ENCODE measurements at places on chromosomes 3 and 15. TPM values are rescaled to one million over a fixed set of nuclear protein-coding genes. Genes with fewer than 3 reads are reported as not detected.
A peak's percentile ranks its signal among the peaks of the same experiment; 100 is the strongest.

AP4E1 gene
- 13.2 TPM for total RNA-seq

KBTBD13 gene
- not detected for total RNA-seq

GRCh38 chr3:139670196-139670595 is 7.6 kb downstream of the NMNAT3 start:
- H3K36me3 ChIP-seq, result no peaks in the 10 kb centered on the region
- no peak for DNase-seq
- H3K4me3 ChIP-seq, result no peak overlapping the region

- H3K4me1 ChIP-seq, result no peaks in the 10 kb centered on the region
- DNase-seq, result no peak
- H3K4me3 ChIP-seq, result no peak overlapping the region
- no peak overlapping the region for H3K27ac ChIP-seq
- no peaks in the 10 kb centered on the region for H3K36me3 ChIP-seq
Measured at GRCh38 chr3:50435371-50436113, 67.9 kb downstream of the CACNA2D2 start.

ACTL6A gene
- 37.8 TPM for total RNA-seq

DNA sequence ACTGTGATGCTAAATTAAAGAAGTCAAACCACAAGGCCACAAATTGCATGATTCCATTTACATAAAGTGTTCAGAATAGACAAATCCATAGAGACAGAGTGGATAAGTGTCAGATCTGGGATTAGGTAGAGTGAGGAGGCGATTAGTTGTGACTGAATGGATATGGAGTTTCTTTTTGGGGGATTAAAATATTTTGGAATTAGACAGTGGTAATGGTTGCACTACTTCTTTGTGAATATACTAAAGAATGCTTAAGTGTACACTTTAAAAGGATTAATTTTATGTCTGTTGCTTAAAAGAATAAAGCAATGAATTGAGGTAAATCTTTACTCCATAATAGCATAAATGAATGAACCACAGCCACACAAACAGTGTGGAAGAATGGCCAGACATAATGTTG is 175.5 kb upstream of the CADM2 start:
- H3K4me1 ChIP-seq, result no peaks in the 10 kb centered on the region
- DNase-seq, result no peak
- H3K4me3 ChIP-seq, result no peak overlapping the region
- H3K36me3 ChIP-seq, result no peaks in the 10 kb centered on the region

DNA sequence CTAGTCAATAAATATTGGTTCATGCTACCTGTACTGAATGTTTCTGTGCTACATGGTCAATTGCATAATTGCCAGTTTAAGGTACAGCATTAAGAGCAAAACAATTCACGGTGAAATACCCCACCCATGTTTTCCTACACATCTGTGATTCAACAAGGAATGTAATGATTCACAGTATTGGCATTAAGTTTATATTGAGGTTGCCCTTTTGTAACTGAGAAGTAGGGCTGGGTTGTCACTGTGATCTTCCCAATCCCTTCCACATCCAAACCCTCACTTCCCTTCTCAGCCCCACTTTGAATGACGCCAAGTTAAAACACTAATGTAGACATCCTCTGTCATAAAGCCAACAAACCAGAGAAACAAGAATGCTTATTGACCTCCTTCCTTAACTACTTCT is 112.0 kb upstream of the TJP1 start:
- no peaks in the 10 kb centered on the region for H3K27me3 ChIP-seq
- no peak overlapping the region for H3K27ac ChIP-seq
- H3K4me1 ChIP-seq, result peaks cover 47% of the 10 kb centered on the region
- no peak overlapping the region for H3K4me3 ChIP-seq

DNA sequence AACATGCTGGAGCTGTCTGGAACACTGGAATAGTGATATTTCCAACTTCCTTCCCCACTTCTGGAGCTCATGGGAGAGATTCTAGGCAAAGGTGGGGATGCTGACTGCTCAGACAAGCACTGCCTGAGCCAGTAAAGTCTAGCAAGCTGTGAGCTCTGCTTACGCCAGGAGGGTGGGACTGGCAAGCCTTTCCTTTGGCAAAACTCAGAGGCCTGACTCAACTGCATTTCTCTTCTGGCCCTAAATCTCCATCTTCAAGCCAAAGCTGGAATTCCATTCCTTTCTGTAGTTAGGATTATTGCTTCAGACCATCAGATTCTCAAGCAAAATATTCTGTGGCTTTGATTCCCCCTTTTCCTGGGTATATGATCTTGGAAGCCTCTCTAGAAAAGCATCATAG is 20.3 kb upstream of the EPB42 start:
- DNase-seq, result no peak
- H3K27me3 ChIP-seq, result peaks cover 51% of the 10 kb centered on the region
- no peaks in the 10 kb centered on the region for H3K4me1 ChIP-seq
- H3K36me3 ChIP-seq, result no peaks in the 10 kb centered on the region
- no peak overlapping the region for H3K27ac ChIP-seq
- H3K4me3 ChIP-seq, result no peak overlapping the region

- H3K27ac ChIP-seq, result no peak overlapping the region
- no peaks in the 10 kb centered on the region for H3K36me3 ChIP-seq
- H3K4me1 ChIP-seq, result no peaks in the 10 kb centered on the region
Measured at GRCh38 chr3:148847351-148847750, 17.7 kb upstream of the CPA3 start.

DNA sequence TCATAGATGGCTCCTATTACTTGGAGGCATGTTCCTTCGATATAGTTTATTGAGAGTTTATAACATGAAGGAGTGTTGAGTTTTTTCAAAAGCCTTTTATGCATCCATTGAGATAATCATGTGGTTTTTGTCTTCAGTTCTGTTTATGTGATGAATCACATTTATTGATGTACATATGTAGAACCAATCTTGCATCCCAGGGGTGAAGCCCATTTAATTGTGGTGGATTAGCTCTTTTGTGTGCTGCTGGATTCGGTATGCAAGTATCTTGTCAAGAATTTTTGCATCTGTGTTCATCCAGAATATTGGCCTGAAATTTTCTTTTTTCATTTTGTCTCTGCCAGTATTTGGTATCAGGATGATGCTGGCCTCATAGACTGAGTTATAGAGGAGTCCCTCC is 81.0 kb downstream of the NAALADL2 start:
- no peak for DNase-seq
- no peaks in the 10 kb centered on the region for H3K27me3 ChIP-seq
- peaks cover 2% of the 10 kb centered on the region for H3K36me3 ChIP-seq
- H3K27ac ChIP-seq, result no peak overlapping the region
- H3K4me3 ChIP-seq, result no peak overlapping the region
- H3K4me1 ChIP-seq, result no peaks in the 10 kb centered on the region

BOC gene
- total RNA-seq, result 11.3 TPM

GRCh38 chr3:4849739-4850138 is 129.5 kb upstream of the BHLHE40 start:
- H3K27ac ChIP-seq, result no peak overlapping the region
- no peaks in the 10 kb centered on the region for H3K27me3 ChIP-seq
- H3K4me3 ChIP-seq, result no peak overlapping the region
- H3K4me1 ChIP-seq, result peaks cover 12% of the 10 kb centered on the region
- no peak for DNase-seq
- H3K36me3 ChIP-seq, result no peaks in the 10 kb centered on the region

EIF4A2 gene
- total RNA-seq, result 311 TPM

DNA sequence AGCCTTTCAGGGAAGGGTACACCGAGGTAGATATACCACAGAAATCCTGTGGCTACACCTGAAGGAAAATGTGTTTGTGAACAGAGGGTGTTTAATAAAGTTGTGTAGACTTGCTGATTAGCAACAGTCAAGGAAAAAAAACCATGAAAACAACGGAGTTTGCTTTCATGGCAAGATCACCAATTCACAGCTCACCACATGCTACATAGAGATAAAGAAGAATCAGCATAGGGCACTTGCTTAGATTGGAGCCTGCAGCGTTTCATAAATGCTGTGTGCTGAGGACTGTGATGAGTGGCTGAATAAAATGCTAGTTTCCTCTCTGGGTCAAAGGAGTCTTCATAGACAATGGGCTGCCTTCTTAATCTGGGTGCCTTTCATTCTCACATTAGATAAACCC is 257.6 kb downstream of the SLC9A9 start:
- no peak overlapping the region for H3K27ac ChIP-seq
- no peaks in the 10 kb centered on the region for H3K36me3 ChIP-seq
- H3K27me3 ChIP-seq, result no peaks in the 10 kb centered on the region
- H3K4me3 ChIP-seq, result no peak overlapping the region

SERINC4 gene
- total RNA-seq, result not detected

DNA sequence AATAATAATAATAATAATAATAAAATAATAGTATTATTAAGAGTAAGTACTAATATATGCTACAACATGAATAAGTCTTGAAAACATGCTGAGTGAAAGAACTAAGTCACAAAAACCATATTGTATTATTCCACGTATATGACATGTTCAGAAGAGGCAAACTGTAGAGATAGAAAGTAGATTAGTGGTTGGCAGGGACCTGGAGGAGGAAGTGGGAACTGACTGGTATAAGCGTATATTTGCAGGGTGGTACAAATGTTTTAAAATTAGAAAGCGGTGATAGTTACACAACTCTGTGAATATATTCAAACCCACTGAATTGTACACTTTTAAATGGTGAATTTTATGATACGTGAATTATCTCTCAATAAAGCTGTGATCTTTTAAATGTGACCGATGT is 32.8 kb downstream of the LRRK1 start:
- H3K4me1 ChIP-seq, result peaks cover 11% of the 10 kb centered on the region
- H3K27ac ChIP-seq, result no peak overlapping the region
- DNase-seq, result no peak
- peaks cover 4% of the 10 kb centered on the region for H3K36me3 ChIP-seq
- no peaks in the 10 kb centered on the region for H3K27me3 ChIP-seq
- H3K4me3 ChIP-seq, result no peak overlapping the region

DNA sequence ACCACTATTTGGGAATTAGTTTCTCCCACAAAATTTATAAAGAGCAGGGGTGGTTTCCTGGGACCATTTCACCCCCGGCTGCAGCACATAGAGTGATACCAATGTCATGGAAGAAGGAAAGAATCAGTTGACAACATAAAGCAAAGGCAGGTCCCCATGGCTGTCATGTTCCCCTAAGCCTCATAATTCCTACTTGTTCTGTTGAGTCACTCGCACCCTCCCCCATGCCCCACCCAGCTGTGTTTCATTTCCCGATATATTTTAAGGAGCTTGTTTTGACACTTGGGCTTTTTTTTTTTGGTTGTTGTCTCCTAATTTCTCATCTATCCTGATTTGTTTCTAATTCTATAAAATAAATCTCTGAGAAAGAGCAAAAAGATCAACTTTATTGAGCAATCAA is 24.9 kb downstream of the ERC2 start:
- peaks cover 2% of the 10 kb centered on the region for H3K4me1 ChIP-seq
- no peak overlapping the region for H3K4me3 ChIP-seq
- peaks cover 5% of the 10 kb centered on the region for H3K27me3 ChIP-seq
- DNase-seq, result no peak

DNA sequence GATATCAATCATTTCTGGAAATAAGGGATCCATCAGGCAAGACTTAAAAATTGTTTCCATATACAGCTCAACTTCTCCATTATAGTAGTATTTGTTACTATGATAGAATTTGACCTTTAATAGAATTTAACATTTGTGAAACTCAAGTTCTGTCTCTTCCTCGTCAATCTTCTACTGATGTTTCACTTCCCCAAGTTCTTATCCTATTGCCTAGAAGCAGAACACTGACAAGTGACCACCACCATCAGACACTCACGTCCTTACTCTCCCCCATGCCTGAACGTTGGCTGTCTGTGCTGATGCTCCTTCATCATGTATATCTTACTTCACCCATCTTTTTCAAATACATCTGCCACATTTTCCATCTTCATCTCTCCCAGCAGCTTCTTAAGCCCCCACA is 26.6 kb upstream of the TAFA4 start:
- H3K36me3 ChIP-seq, result no peaks in the 10 kb centered on the region
- H3K27me3 ChIP-seq, result peaks cover 65% of the 10 kb centered on the region
- no peaks in the 10 kb centered on the region for H3K4me1 ChIP-seq
- H3K4me3 ChIP-seq, result no peak overlapping the region

GRCh38 chr3:142027735-142028134 is 121.6 kb downstream of the TFDP2 start:
- peaks cover 1% of the 10 kb centered on the region for H3K36me3 ChIP-seq
- H3K27me3 ChIP-seq, result no peaks in the 10 kb centered on the region
- H3K4me1 ChIP-seq, result peaks cover 19% of the 10 kb centered on the region
- H3K4me3 ChIP-seq, result peak overlapping the region; percentile 79

ADAMTS7 gene
- total RNA-seq, result 144 TPM

- H3K4me1 ChIP-seq, result no peaks in the 10 kb centered on the region
- no peak overlapping the region for H3K4me3 ChIP-seq
- no peaks in the 10 kb centered on the region for H3K27me3 ChIP-seq
- H3K36me3 ChIP-seq, result no peaks in the 10 kb centered on the region
- H3K27ac ChIP-seq, result no peak overlapping the region
Measured at GRCh38 chr3:117433427-117433826, 723.8 kb downstream of the TUSC7 start.

- H3K36me3 ChIP-seq, result no peaks in the 10 kb centered on the region
- H3K27me3 ChIP-seq, result no peaks in the 10 kb centered on the region
- no peak for DNase-seq
- H3K4me3 ChIP-seq, result peak overlapping the region; percentile 13
- H3K4me1 ChIP-seq, result peaks cover 6% of the 10 kb centered on the region
- H3K27ac ChIP-seq, result peak overlapping the region; percentile 54
Measured at GRCh38 chr3:141686466-141687291, 51.4 kb upstream of the RNF7 start.

FBXO40 gene
- total RNA-seq, result 0.08 TPM

DNA sequence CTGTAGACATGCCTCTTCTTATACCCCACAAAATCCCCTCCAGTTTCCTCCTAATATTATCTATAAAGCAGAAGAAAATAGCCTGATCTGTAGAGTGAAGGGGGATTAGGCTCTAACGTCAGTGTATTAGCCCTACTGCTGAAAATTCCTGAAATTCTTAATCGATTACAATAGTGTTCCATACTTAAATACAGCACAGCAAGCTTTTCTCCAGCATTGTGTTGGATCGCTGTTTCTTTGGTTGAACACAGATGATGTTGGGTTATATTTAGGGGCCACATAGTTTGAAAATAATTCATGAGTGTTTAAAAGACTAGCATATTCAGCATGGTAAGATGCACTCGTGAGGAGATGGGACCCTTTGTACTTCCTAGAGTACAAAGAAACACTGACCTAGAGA is 52.5 kb downstream of the PIAS1 start:
- peak overlapping the region; percentile 62 for H3K27ac ChIP-seq
- peaks cover 37% of the 10 kb centered on the region for H3K4me1 ChIP-seq
- H3K36me3 ChIP-seq, result peaks cover 15% of the 10 kb centered on the region
- no peak overlapping the region for H3K4me3 ChIP-seq
- H3K27me3 ChIP-seq, result no peaks in the 10 kb centered on the region
- DNase-seq, result no peak

EMC7 gene
- total RNA-seq, result 88.6 TPM

Data from chondrocyte (in vitro differentiated cells).